ENCODE measurements at places on chromosomes 4 and X.

DNA sequence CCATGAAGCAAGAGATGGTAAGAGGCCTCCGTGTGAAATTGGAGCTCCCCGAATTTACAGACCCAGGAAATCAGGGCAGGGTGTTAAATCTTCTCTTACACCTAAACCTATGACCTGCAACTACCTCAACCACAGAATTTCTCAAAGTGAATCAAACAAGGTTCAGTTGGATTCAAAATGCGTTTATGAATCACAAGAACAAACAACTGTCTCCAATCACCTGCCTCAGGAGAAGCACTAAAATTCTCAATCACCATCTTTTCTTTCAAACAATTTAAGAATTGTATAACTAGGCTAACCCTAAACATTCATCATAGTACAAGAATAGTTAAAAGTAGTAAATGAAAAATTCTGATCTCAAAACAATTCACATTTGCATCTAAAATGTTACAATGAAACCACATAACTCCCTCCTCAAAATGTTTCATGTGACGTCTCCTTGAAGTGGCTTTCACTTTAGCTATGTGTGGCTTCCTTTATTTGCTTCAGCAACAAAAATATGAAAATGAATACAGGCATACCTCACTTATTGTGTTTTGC is 19.2 kb downstream of the PPP3CA start:
- DNase-seq = no peak

DNA sequence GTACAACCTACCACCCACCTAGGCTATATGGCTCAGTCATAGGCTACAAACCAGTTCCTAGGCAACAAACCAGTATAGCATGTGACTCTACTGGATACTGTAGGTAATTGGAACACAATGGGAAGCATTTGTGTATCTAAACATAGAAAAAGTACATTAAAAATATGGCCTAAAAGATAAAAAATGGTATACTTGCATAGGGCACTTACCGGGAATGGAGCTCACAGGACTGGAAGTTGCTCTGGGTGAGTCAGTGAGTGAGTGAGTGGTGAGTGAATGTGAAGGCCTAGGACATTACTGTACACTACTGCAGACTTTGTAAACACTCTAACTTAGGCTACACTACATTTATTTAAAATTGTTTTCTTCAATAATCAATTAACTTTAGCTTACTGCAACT is 139.2 kb upstream of the RBPJ start:
- no peak for DNase-seq

DNA sequence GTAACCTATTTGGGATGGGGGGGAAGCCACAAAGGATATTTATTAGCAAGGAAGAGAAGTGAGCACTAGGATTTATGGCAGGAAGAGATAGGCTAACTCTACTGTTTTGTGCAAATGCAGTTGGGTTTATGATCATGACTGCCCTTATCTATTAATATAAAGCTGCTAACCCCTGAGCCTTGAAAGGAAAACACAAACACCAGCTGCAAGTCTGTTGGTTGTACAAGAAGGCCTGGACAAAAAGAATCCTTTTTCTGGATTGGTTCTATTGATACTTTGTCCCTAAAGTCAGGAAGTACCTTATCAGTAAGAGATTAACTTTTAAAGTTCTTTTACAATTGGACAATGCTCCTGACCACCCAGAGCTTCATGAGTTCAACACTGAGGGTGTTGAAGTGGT is 188.8 kb downstream of the LRBA start:
- DNase-seq = no peak

- no peak for DNase-seq
Observed at GRCh38 chr4:40960941-40961340, 211.2 kb downstream of the NSUN7 start.

DNA sequence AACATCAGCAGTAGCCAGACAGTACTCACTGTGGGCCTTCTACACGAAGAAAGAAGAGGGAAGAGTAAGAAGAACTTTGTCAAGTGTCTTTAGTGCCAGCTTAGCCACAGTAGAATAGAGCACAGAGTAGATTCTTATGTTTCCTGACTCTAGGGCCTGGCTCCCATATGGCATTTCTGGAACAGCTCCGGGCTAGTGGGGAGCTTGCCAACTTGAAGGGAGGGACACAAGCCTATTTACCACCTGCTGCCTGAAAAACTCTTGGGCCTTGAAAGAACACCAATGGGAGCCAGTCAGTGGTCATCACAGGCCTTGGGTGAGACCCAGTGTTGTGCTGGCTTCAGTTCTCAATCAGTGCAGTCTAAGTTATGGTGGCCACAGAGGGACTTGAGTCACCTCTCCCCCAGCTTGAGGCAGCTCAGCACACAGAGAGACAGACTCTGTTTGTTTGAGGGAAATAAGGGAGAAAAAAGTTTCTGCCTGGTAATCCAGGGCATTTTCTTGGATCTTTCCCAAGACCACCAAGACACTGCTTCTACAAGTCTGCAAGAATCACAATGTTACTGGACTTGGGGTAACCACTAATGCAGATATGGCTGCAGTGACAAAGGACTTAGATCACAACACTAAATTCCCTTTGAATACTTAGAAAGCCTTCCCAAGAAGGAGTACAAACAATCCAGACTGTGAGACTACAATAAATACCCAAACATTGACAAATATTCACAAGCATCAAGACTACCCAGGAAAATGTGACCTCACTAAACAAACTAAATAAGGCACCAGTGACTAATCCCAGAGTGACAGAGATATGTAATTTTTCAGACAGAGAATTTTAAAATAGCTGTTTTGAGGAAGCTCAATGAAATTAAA is 261.0 kb upstream of the NDST3 start:
- no peak for DNase-seq

DNA sequence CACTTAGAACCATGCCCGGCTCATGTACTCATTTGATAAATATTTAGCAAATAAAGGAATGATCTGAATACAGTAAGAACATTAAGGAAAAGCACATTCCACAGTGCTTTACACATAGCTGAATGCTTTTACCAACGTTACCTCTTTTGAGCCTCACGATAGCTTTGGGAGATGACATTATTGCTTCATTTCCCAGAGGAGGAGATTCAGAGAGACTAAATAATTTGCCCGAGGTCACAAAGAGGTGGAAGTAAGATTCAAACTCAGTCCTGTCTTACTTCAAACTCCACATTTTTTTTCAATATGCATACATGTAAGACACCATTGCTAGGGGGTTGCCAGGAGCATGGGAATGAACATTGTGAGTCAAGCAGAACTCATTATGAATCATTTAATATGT is 538.5 kb downstream of the BCOR start:
- DNase-seq = no peak

- DNase-seq = no peak
Observed at GRCh38 chr4:126446917-126447316, 1132.2 kb downstream of the FAT4 start.

GRCh38 chr4:54440394-54441136 is 211.5 kb downstream of the PDGFRA start:
- peak; percentile 30 for DNase-seq

DNA sequence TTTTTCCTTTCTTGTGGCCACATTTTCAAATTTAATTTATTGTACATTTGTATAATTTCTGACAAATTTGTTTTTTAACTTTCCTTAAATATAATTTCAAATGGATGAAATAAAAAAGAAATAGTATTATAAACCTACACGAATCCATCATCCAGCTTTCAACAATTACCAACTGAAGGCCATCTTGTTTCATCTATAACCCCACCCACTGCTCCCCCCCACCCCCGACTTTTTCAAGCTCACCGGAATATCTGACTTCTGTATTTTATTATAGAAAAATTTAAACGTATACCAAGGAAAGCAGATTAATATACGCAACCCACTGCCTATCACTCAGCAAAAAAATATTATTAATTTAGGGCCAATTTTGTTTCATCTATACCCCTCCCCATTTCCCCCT is 1.1 kb downstream of the MORF4L2 start:
- DNase-seq = no peak

- DNase-seq = no peak
Observed at GRCh38 chr4:37138019-37138653, 106.4 kb upstream of the NWD2 start.

- DNase-seq = no peak
Observed at GRCh38 chr4:145012841-145013240, 85.2 kb downstream of the ANAPC10 start.

GRCh38 chr4:142281999-142282398 is 564.1 kb downstream of the INPP4B start:
- DNase-seq = no peak

DNA sequence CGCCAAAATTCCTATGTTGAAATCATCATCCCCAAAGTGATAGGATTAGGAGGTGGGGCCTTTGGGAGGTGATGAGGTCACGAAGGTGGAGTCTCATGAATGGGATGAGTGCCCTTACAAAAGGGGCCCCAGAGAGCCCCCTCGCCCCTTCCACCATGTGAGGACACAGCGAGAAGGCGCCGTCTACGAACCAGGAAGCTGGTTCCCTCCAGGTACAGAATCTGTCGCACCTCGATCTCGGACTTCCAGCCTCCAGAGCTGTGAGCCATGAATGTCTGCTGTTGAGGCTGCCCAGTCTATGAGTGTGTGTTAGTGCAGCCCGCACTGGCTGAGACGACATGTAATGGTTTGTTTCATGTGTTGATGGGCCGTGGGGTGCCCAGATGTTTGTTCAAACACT is 60.3 kb downstream of the PRKX start:
- no peak for DNase-seq

DNA sequence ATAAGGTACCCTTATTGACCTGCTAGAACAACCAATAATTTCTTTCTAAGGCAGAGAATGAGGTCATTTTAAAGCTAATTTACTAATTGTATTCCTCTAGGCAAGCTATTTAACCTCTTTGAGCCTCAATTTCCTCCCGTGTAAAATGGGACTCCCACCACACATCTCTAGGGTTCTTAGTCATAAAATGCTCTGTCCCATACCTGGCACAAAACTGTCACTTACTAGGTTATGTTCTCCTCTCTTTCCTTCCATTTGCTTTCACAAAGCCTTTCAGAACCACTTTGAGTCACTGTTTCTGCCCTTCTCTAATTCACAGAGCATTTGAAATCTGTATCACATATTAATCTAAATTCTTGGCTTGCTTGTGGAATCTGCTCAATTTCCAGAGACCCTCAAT is 2.4 kb upstream of the GPR82 start:
- no peak for DNase-seq

DNA sequence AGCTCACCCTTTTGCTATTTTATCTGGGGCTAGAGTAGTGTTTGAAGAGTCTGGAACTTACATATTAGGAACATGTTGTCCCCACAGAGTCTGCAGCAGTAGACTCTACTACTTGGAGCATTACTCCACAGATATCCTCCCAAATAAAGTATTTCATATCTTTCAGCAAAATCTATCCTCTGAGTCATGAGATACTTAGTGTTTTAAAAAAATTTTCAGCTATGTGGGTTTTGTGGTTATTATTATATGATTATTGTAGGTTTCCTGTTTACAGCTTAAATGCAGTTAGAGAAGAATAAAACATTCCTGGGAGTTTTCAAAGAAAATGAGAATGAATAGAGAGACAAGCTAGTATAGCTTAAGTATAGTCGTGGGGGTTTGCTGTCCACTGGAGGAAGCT is 30.9 kb downstream of the PAGE2 start:
- no peak for DNase-seq

Measured in HuH-7 (cell line).